Pancreas (tissue), 10 donors: ENCODE measurements at places on chromosomes 12 and 14.

DNA sequence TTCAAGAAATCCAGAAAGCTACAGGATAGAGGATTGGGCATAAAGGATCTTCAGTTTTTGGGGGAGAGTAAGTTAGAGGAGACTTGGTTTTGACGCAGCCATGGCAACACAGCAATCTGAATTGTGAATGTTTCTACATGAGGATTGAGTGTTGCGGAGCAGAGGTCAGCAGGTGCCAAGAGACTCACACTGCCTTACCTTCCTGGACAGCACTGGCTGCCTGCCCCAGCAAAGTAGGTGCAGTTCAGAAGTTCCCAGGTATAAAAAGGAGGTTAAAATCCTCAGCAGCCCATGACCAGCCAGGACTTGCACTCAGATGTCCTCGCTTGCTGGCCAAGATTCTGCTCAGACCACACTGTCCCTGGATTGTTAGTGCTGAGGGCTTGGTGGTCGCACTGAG lies 371.1 kb downstream of the DPF3 start:
- no peak for DNase-seq

DNA sequence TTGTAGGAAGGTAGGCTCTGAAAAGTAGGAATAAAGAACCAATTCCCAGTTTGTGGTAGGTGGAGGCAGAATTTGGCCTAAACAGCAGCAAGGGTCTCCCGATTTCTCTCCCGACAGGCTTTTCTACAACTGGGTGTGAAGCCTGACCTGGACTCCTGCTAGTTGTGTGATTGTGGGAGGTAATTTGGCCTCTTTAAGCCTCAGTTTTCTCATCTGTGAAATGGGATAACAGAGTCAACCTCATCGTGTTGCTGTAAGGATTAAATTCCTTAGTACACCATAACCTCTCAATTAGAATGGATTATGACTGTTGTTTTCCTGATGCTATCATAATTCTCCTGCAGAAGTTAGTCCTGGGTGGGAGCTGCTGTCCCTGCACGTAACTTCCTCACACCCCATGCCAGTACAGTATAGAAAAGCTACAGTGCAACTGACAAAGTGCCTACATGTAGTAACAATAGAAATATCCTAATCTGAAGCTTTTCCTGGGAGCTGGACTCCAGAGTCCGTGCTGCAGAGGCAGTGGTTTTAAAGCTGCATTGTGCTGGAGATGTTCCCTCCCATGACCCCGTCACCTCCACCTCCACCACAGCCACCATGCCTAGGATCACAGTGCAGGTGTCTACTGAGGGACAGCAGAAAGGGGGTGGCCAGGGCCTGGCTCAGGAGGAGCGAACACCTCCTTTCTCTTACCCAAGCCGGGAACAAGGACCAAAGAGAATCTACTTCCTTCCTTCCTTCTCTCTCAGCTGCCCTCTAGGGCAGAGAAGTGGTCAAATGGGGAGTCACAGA lies 76.5 kb downstream of the FBXL14 start:
- no peak for DNase-seq

DNA sequence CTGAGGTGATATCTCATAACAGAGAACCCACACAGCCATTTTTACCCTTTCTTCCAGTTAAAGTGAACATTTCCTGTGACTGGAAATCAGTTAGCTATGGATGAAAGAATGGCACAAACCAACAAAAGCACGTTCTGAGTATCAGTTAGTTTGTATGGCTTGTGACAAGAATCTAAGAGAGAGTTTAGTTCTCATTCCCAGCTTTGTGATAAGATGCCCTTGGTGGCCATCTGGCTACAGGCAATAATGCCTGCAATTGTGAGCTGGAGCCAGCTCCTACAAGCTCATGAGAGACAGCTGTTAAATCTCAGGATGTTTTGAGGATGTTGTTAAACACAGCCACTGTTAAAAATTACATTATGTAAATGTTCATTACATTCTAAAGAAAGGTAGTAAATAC lies 122.0 kb upstream of the FRMD6 start:
- no peak for DNase-seq

GRCh38 chr12:104006929-104007328 lies 41.3 kb downstream of the TDG start:
- no peak for DNase-seq

- DNase-seq: no peak
Measured at GRCh38 chr12:104365921-104366410, 62.4 kb downstream of the EID3 start.

- no peak for DNase-seq
Measured at GRCh38 chr12:98533723-98534251, 18.4 kb downstream of the TMPO start.

GRCh38 chr14:101179691-101180211 lies 276.2 kb upstream of the RTL1 start:
- no peak for DNase-seq

DNA sequence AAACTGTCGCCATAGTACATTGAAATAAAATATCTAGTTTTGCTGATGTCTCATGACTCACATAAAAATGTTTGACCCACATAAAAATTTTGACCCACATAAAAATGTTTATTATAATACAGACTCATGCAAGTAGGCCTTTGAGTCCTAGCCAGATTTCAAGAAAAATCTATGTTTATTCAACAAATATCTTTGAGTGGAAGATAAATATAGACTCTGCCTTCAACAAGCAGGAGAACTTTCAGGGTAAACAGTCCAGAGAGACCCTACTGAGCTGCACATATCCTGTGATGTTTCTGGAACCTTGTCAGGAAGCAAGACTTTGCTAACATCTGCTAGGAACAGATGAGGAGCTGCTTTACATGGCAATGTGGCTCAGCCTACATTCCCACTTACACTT lies 283.1 kb downstream of the MDGA2 start:
- DNase-seq: no peak

DNA sequence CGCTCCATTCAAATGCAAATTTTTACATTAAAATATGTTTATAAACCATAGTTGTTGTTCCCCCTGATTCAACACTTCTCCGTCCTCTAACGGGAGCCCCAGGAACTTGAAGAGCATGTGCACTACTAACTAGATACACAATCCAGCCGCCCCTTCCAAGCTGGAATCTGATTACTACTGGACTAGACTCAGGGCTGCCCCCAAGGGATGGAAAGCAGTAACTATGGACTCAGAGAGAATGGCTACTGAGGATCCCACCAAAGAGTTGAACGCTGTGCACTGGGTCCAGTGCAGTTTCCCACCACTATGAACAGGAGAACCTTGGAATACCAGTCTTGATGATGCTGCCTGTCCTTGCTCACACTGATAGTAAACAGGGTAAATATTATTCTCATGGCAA lies 48.6 kb upstream of the PCNX1 start:
- no peak for DNase-seq

- DNase-seq: no peak
Measured at GRCh38 chr14:91324606-91325575, 80.4 kb upstream of the GPR68 start.

- no peak for DNase-seq
Measured at GRCh38 chr14:79502751-79503148, 708.6 kb downstream of the DIO2 start.

DNA sequence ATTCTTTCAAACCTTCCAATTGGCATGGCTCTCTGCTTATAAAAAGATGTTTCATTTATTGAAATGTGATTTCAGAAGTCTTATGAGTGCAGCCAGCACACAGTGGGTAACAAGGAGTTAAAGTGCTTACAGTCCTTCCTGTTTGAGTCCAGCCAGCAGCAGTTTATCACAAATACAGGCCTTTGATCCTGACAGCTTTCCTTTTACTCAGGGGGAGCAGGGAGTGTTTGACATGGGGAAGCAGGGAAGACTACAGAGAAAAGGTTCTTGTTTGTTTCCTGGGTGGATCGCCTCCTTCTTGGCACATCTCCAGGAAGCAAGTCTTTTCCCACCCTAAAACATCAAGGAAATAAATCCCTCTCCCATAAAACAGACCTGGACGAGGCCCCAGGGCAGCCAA lies 216.1 kb downstream of the MSRB3 start:
- DNase-seq: no peak

DNA sequence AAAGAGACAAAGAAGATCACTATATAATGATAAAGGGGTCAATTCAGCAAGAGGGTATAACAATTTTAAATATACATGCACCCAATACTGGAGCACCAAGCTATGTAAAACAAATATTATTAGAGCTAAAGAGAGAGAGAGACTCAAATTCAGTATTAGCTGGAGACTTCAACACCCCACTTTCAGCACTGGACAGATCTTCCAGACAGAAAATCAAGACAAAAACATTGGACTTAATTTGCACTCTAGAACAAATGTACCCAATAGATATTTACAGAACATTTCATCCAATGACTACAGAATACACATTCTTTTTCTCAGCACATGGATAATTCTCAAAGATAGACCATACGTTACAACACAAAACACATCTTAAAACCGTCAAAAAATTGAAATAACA lies 81.0 kb downstream of the KLHL28 start:
- DNase-seq: no peak

DNA sequence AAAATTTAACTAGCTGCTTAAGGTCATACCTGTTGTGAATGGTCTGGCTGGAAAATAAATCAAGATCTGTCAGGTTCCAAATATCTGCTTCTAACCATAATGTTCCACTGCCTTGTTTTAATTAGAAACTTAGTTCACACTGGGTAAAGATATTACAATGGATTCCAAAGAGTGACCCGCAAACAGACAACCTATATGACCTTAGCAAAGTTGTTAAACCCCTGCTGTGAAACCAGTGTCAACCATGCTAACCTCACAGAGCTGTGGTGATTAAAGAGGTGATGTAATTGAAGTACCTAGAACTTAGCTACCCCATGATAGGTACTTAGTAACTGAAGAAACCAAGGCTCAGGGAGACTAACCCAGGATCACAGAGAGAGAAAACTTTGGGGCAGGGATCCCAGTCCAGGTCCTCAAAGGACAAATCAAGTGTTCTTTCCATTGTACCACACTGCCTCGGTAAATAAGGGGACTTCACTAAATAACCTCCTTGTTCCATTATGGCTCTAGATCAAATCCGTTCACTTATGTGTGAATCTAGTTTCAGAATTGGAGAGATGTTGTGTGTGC lies 2.2 kb downstream of the GUCY2C start:
- DNase-seq: no peak

DNA sequence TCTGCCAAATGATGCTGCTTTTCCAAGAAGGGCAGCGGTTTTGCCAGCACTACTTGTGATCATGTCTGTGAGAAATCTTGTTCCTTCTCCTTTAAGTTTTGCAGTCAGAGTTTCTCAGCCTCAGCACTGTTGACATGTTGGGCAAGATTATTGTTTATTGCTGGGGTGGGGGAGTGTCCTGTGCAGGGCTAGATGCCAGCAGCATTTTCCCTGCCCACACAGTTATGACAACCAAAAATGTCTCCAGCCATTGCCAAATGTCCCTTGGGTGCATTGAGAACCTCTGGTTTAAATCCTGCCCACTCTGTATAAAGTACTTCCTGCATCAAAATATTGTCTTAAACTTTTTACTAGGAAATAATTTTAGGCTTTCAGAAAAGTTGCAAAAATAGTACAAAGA lies 20.0 kb downstream of the TMEM132C start:
- DNase-seq: no peak

DNA sequence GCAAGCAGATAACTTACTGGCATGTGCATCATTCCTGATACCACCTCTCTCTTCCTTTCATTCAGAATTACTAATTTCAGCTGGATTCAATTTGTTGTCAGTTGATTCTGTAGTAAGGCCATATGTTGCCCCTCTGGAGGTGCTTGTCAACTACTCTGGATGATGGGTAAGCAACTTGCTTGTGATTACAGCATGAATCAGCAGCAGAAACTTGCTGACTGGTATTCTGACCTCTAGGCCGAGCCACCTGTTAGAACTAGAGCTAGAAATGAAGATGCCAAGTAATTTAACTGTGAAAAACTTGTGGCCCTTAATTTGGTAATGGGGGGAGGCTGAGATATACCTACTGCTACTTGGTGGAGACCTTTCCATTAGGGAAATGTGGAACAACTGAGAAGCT lies 5.1 kb downstream of the RNF10 start:
- DNase-seq: no peak

DNA sequence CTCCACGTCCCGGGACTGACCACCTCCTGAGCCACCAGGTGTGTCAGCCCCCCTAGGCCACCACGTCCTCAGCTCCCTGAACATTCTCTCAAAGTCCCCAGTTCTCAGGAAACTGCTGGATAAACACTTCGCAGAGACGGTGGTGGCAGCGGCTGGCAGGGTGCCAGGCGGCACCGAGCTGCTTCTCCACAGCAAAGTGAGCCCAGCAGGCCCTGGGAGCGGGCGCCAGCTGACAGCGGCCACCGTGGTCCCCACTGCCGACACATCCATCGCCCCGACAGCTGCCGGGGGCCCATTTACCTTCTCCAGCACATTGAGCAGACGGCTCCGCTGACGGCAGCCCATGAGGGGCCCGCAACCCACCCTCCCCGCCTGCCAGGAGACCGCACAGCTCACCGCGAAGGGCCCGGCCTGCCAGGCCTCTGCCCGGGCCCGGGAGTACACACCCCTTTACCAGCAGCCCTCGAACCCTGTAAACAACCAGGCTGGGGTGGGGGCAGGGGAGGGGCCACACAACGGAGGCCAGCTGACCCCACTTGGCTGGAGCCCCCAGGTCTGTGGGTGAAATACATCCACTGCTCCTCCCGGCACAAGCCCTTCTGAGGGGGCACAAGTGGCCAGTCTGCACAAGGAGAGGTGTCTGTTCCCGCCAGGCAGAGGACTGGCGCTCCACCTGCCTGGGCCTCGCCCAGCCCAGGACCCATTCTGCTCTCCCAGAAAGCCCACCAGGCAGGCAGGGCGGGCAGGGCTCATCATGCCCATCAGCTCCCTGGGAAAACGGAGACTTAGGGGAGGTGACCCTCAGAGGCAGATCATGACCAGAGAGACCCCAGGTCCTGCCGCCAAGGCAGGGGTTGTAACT lies 10.5 kb downstream of the AKT1 start:
- no peak for DNase-seq

GRCh38 chr12:12872934-12873275 lies 18.5 kb upstream of the GPRC5A start:
- no peak for DNase-seq

- DNase-seq: no peak
Measured at GRCh38 chr14:84927096-84927827, 602.7 kb upstream of the FLRT2 start.

- no peak for DNase-seq
Measured at GRCh38 chr14:103581954-103582703, 19.4 kb downstream of the COA8 start.

DNA sequence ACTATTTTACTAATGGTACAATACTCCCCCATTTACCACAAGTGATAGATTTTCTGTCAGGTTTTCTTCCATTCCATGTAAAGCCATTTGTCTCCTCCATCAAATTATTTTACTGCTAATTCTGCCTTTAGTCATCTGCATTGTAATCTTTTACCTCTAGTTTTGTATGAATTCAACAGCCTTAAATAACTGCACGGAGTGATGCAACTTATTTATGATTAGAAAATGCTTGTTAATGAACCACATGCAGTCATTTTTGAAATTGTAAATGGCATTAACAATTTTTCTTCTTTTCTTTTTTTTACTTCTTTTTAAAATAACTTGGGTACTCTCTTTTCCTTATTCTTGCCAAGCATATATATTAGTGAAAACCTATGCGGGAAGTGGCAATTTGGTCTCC lies 71.5 kb downstream of the RESF1 start:
- DNase-seq: no peak

DNA sequence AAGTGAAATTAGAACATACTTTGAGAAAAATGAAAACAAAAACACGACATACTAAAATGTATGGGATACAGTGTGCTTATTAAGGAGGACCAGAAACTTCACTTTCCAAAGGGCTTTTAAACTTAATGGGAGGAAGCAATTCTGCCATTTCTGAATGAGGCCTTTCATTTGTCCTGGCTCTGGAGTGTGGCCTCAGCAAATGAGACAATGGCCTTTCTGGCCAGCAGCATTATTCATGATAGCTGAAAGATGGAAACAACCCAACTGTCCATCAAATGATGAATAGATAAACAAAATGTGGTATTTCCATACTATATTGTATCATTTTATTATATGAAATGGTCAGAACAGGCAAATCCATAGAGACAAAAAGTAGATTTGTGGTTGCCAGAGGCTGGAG lies 338.6 kb downstream of the CEP128 start:
- DNase-seq: no peak
